ENCODE measurements at places on chromosomes 1 and 21. TPM values are rescaled to one million over a fixed set of nuclear protein-coding genes. Genes with fewer than 3 reads are reported as not detected.
A peak's percentile ranks its signal among the peaks of the same experiment; 100 is the strongest.

- peak; percentile 50 for DNase-seq
Measured at GRCh38 chr1:46062651-46063319, 69.6 kb downstream of the PIK3R3 start.

Gene SYNC
- total RNA-seq, result not detected

GRCh38 chr1:193036337-193037047 is 22.7 kb downstream of the UCHL5 start:
- DNase-seq, result no peak

- peak; percentile 48 for DNase-seq
Measured at GRCh38 chr1:17405898-17406759, 33.3 kb downstream of the RCC2 start.

GRCh38 chr1:78240191-78240590 is 194.4 kb downstream of the GIPC2 start:
- DNase-seq, result no peak

DNA sequence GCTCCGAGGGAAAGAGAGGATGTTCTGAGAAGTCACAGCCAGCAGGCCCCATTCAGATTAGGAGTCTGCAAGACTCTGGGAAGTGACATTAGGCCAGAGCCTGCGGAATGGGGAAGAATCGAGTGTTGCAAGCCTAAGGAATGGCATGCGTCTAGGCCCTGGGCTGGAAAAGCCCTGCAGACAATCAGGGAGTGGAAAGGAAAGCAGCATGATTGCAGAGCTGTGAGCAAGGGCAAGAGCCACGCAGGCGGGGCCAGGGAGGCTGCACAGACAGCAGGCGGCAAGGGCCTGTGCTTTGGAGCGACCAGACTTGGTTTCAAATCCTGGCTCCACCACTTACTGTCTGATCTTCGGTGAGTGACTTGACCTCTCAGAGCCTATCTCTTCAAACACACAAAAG is 118.2 kb downstream of the RRAGC start:
- no peak for DNase-seq

Gene WNT9A
- total RNA-seq, result not detected

Gene CHI3L1
- not detected for total RNA-seq

- DNase-seq, result no peak
Measured at GRCh38 chr1:16116002-16116401, 39.9 kb downstream of the EPHA2 start.

DNA sequence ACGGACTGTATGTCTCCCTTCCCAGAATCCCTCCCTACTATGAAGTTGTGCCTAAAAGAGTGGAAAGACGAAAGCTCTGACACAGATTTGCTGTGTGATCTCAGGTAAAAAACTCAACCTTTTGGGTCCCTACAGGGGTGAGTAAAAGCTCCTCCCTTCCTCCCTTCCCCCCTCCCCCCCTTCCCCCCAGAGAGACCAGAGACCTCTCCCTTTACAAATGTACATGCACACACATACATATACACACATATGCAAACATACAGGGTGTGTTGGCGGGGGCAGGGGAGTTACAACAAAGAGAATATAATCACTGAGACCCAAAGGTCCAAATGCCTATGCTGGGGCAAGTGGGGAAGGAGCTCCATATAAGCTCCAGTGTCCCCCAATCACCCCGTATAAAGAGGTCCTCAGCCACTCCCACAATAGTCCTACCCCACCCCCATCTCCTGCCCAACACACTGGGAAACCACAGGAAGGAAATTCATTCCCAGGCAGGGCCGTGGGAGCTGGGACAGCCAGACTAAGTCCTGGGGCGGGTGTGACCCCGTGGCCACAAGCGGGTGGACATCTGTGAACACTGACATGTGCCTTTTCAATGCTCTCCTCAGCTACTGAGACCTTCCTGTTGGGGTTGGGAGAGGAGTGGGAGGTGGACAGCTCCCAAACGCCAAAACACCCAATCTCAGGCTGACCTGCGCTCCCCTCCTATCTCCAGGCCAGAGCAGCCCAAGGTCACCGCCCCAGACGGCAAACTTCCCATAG is 2.0 kb downstream of the MEF2D start:
- DNase-seq, result no peak
